Stimulated activated CD8-positive, alpha-beta memory T cell treated with anti-CD3 and anti-CD28 coated beads, Interleukin-4, amount 100 ng/mL, for 1 hour (primary cell): ENCODE measurements at places on chromosomes 7 and 10.

- no peak for DNase-seq
Measured at GRCh38 chr7:130009848-130010688, 41.1 kb downstream of the ZC3HC1 start.

GRCh38 chr7:99374111-99375064 lies at the start of gene ARPC1B:
Gene ARPC1B (plus strand): TSS chr7:99374730. CDS start chr7:99385715, 10,985 bp downstream.
- peak; percentile 71 for DNase-seq

- DNase-seq = no peak
Measured at GRCh38 chr7:35792472-35792871, 8.4 kb upstream of the SEPTIN7 start.

- DNase-seq = no peak
Measured at GRCh38 chr7:137818036-137818435, 28.7 kb downstream of the DGKI start.

- DNase-seq = peak; percentile 13
Measured at GRCh38 chr7:158394936-158395335, 192.7 kb downstream of the PTPRN2 start.

GRCh38 chr10:995559-995926 lies 7.3 kb downstream of the GTPBP4 start:
- no peak for DNase-seq
